ENCODE measurements at places on chromosomes 16 and 17. TPM values are rescaled to one million over a fixed set of nuclear protein-coding genes. Genes with fewer than 3 reads are reported as not detected.

SEPTIN12 gene
- total RNA-seq = not detected

FOXN1 gene
- 0.06 TPM for total RNA-seq

CYB5D1 gene
- total RNA-seq = 20.5 TPM

GUCY2D gene
- total RNA-seq = not detected

ADCY7 gene
- total RNA-seq = 14.7 TPM

RPRML gene
- total RNA-seq = 1.0 TPM

ACSM2A gene
- not detected for total RNA-seq

CFDP1 gene
- 56.1 TPM for total RNA-seq

PRKCB gene
- total RNA-seq = 0.24 TPM

ARL4D gene
- total RNA-seq = 19.0 TPM

DBF4B gene
- total RNA-seq = 26.4 TPM

STAT5A gene
- 5.8 TPM for total RNA-seq

PRM1 gene
- not detected for total RNA-seq

SSTR5 gene
- total RNA-seq = 0.37 TPM

ZNF423 gene
- 0.46 TPM for total RNA-seq

OSGIN1 gene
- total RNA-seq = 57.0 TPM

STH gene
- total RNA-seq = not detected

MSLN gene
- total RNA-seq = 2.3 TPM

KRTAP2-4 gene
- total RNA-seq = not detected

SHISA9 gene
- not detected for total RNA-seq

CLN3 gene
- total RNA-seq = 35.1 TPM

CFAP20 gene
- 59.2 TPM for total RNA-seq

ARHGAP23 gene
- total RNA-seq = 54.9 TPM

CCNF gene
- total RNA-seq = 21.7 TPM

KRTAP3-1 gene
- not detected for total RNA-seq

NLRC3 gene
- total RNA-seq = 0.03 TPM

CNP gene
- total RNA-seq = 69.7 TPM

TMEM204 gene
- total RNA-seq = not detected

PNMT gene
- not detected for total RNA-seq

TNFRSF17 gene
- not detected for total RNA-seq

MYOCD gene
- 1.1 TPM for total RNA-seq

OTOP3 gene
- total RNA-seq = 0.05 TPM

MMP28 gene
- total RNA-seq = 9.7 TPM

C17orf75 gene
- total RNA-seq = 27.9 TPM

DHRS7C gene
- not detected for total RNA-seq

ITGB4 gene
- 48.5 TPM for total RNA-seq

MKS1 gene
- 10.5 TPM for total RNA-seq

NAGS gene
- total RNA-seq = 0.84 TPM

C17orf113 gene
- total RNA-seq = 0.47 TPM

ENO3 gene
- 49.1 TPM for total RNA-seq

TUBG2 gene
- total RNA-seq = 18.7 TPM

CCDC200 gene
- total RNA-seq = not detected

GJC1 gene
- total RNA-seq = 33.1 TPM

GP1BA gene
- total RNA-seq = not detected

JUP gene
- 131 TPM for total RNA-seq

TMEM238L gene
- not detected for total RNA-seq

TERB1 gene
- not detected for total RNA-seq

Measured in A549 treated with CORT108297 at 1 μM for 4 hours (cell line).